ENCODE measurements at places on chromosomes 6 and 20.

GRCh38 chr6:27870291-27870870 lies 41.8 kb downstream of the OR2B2 start:
- DNase-seq: no peak

DNA sequence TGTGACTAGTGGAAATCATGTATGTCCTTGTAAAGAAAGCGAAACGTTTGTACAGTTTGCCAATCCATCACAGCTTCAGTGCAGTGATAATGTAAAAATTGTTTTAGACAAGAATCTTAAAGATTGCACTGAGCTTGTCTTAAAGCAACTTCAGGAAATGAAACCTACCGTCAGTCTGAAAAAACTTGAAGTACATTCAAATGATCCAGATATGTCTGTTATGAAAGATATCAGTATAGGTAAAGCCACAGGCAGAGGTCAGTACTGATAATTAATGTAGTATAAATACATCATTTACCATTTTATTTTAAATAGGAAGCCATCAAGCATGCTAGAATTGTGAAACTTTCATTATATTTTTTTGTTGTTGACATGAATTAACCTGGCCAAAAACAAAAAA lies 60.9 kb upstream of the SMIM8 start:
- no peak for DNase-seq

- DNase-seq: no peak
Measured at GRCh38 chr20:7710440-7710839, 229.8 kb downstream of the HAO1 start.

DNA sequence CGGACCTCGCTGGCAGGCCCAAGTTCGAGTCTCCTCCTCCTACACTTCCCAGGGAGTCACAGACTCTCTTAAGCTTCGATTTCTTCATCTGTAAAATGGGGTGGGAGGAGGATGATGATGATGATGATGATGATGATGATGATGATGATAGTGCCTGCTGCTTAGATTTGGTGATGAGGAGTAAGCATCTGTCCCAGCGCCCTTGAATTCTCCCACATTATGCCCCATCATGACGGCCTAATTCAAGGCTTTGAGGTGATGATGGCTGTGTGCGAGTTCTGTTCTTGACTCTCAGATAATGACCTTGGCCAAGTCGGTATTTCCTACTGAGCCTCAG lies 487 bp upstream of the KIAA1755 start:
- DNase-seq: no peak

GRCh38 chr6:53361549-53362031 lies 12.8 kb upstream of the ELOVL5 start:
- DNase-seq: no peak

Data from stimulated activated CD8-positive, alpha-beta memory T cell treated with anti-CD3 and anti-CD28 coated beads, Interleukin-15, amount 100 ng/mL, for 24 hours (primary cell).